ENCODE measurements at places on chromosomes 2 and 18. TPM values are rescaled to one million over a fixed set of nuclear protein-coding genes. Genes with fewer than 3 reads are reported as not detected.

TNP1 gene
- total RNA-seq = not detected

OR6B2 gene
- not detected for total RNA-seq

TUBA4B gene
- not detected for total RNA-seq

CHN1 gene
- total RNA-seq = 8.8 TPM

HMSD gene
- 24.2 TPM for total RNA-seq

NOL4 gene
- not detected for total RNA-seq

CENPO gene
- total RNA-seq = 32.7 TPM

All from activated T-helper 17 cell treated with anti-CD3 and anti-CD28 coated beads, Interleukin-2, amount 50 U/mL, for 72 hours (primary cell).